Amniotic epithelial cell (primary cell): ENCODE measurements at places on chromosomes 13 and 19.

DNA sequence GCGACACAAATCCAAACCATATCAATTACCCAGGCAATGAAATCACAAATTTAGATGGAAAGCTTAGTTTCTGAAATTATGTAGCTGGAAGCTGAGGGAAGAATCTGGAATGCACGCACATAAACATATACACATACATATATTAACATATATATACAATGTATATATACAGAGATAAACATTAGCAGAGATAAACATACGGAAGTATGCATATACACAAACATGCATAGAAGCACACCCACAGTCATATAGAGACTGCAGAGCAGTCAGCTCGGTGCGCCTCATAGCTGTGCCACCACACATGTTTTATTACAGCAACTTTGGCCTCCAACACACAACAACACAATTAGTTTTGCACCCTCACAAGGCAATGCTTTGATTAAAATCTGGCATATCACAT, 288.1 kb downstream of the TEX29 start:
- DNase-seq = no peak

DNA sequence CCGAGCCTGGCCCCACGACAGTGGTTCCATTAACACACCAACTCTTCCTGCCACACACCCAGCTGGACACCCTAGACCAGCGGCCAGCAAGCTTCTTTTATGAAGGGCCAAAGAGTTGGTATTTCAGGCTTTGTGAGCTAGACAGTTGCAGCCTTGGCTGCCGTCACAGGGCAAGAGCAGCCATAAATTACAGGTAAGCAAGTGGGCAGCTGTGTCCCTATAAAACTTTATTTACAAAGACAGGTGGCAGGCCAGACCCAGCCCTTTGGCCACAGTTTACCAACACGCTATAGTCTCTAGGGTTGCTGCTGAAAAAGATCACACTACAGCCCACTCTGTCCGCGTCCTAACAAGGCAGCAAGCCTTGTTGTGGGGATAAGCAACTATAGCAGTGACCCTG, 13.3 kb downstream of the ELL start:
- no peak for DNase-seq

DNA sequence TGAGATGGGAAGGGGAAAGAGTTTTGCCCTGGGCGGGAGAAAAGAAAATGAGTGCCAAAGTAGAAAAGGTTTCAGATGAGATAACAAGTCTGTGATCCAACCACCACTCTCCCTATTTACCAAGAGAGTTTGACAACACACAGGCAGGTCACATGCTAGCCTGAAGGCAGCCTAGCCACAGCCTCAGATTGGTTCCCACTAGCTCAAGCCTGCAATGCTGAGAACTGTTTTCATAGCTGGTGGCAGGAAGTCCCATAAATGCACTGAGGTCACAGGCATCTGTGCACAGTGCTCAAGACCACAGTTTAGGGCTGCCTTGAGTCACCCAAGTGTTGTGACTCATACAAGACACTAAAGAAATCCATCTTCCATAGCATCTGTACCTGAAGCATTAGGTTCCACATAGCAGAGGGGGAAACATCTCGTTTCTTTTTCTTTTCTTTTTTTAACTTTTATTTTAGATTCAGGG, 18.5 kb upstream of the POP4 start:
- no peak for DNase-seq

DNA sequence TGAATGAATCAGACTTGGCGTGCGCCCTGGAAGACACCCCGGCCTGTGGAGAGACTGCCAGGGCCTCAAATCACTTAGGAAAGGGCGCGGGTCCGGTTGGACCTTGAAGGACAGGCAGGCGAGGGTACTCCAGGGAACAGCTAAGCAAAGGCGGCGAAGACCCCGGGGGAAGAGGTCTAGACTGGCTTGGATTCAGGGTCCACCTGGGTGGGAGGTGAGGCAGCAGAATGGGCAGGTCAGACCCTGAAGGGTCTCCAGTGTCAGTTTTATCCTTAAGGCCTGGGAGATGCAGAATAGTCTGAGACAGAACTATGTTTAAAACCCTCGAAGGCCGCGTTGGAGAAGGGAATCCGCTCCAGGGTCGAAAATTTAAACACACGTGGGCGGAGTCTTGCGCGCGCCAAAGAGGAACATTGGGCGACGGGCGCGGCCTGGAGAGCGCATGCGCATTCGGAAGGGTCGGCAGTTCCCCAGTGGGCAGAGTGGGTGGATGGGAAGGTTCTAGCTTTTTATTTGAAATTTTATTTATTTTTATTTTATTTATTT, 567 bp upstream of the SMG9 start:
- peak; percentile 53 for DNase-seq
